ENCODE measurements at places on chromosomes 4 and X. TPM values are rescaled to one million over a fixed set of nuclear protein-coding genes. Genes with fewer than 3 reads are reported as not detected.

GRCh38 chr4:47615385-47615784, 130.3 kb downstream of the ATP10D start:
- no peaks in the 10 kb centered on the region for H3K27me3 ChIP-seq
- no peak overlapping the region for H3K4me3 ChIP-seq
- H3K4me1 ChIP-seq = no peaks in the 10 kb centered on the region
- no peak overlapping the region for H3K27ac ChIP-seq
- H3K36me3 ChIP-seq = no peaks in the 10 kb centered on the region
- DNase-seq = no peak

Gene H2BW2
- 0.61 TPM for polyA plus RNA-seq

Gene NHS
- 1.8 TPM for polyA plus RNA-seq

Gene GAGE1
- polyA plus RNA-seq = not detected

DNA sequence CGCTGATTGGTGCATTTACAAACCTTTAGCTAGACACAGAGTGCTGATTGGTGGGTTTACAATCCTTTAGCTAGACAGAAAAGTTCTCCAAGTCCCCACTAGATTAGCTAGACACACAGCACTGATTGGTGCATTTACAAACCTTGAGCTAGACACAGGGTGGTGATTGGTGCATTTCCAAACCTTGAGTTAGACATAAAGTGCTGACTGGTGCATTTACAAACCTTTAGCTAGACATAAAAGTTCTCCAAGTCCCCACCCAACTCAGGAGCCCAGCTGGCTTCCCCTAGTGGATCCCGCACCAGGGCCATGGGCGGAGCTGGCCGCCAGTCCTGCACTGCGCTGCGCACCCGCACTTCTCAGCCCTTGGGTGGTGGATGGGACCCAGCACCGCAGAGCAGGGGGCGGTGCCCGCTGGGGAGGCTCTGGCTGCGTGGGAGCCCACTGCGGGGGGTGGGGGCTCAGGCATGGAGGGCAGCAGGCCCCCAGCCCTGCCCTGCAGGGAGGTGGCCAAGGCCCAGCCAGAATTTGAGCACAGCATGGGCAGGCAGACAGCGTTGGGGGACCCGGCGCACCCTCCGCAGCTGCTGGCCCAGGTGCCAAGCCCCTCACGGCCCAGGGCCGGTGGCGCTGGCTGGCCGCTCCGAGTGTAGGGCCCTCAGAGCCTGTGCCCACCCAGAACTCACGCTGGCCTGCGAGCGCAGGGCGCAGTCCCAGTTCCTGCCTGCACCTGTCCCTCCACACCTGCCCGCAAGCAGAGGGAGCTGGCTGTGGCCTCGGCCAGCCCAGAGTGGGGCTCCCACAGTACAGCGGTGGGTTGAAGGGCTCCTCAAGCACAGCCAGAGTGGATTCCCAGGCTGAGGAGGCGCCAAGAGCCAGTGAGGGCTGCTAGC, 608.9 kb upstream of the LCORL start:
- H3K4me1 ChIP-seq = 0 out of 2 replicates have a peak, but pooled peaks cover 2% of the 10 kb centered on the region
- no peak for DNase-seq
- H3K27me3 ChIP-seq = no peaks in the 10 kb centered on the region
- H3K27ac ChIP-seq = no peak overlapping the region
- H3K4me3 ChIP-seq = no peak overlapping the region
